Stimulated activated CD8-positive, alpha-beta memory T cell treated with anti-CD3 and anti-CD28 coated beads, Interleukin-4, amount 100 ng/mL, for 4 hours (primary cell): ENCODE measurements at places on chromosomes 16 and 17.

DNA sequence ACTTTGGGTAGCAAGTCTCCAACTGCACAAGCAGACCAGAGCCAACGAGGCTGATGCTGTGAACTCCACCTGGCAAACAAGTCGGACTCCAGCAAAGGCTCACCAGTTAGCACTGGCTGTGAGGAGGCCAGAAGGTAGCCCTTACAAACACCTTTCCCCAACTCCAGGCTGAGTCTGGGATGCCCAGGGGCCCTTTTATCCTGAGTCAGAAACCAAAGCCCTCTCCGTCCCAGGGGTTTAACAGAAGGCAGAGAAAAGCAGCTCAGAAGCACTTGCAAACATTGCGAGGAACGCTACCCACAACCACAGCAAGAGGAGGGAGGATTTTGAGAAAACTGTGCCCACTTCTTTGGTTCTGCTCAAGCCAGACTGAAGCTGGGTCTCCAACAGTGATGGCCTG, 25.0 kb downstream of the CUEDC1 start:
- DNase-seq: no peak

DNA sequence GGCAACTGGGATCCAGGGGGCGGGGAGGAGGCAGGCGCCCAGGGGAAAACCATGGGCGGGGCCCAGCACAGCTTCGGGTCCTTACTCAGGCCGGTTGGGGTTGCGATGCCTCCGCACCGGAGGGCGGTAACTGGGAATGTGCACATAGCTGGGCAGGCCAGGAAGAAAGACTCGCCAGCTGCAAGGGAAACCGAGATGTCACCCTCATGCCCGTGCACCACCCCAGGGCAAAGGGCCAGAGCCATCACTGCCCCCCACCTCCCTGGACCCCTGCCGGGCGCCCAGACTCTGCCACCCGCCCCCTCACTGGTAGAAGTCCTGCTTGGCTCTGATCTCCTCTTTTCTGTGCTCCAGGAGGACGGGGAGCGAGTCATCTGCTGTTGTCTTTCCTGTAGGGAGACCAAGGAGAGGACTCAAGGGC, 6.7 kb downstream of the ALOX12B start:
- DNase-seq: no peak

GRCh38 chr17:3513305-3514035, 37.7 kb downstream of the ASPA start:
- DNase-seq: no peak

GRCh38 chr16:54417384-54417783, 130.8 kb upstream of the IRX3 start:
- DNase-seq: no peak

DNA sequence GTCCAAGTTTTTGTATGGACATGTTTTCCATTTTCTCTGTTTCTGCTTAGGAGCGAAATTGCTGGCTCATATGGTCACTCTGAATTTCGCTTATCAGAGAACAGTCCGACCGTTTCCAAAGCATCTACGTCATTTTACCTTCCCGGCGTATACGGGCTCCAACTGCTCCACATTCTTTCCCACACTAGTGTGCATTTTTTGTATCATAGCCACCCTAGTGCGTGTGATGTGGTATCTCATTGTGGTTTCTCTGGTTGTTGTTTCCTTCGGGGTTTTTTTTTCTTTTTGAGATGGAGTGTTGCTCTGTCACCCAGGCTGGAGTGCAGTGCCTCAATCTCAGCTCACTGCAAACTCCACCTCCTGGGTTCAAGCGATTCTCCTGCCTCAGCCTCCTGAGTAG, 31.0 kb upstream of the BHLHA9 start:
- no peak for DNase-seq

GRCh38 chr16:1028056-1028455, 44.5 kb upstream of the SSTR5 start:
- no peak for DNase-seq

DNA sequence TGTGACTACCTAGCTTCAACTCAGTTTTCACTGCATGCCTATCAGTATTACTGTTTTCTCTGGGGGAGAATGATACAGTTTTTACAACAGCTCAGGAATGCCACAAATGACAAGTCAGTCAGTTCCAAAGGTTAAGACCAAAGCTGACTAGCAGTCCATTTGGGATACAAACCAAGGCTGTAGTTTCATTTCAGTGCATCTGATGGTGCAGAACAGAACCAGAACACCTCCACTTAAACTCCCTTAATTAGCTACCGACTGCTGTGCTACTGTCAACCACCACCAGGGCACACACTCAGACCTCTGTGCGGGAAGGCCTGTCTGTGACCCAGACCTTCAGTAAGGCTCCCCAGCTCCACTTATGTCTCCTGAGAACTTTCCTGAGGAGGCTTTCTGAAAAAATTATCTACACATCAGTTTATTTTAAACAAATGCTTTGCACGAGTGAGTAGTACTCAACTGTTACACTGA, 20.4 kb downstream of the NFE2L1 start:
- DNase-seq: no peak

DNA sequence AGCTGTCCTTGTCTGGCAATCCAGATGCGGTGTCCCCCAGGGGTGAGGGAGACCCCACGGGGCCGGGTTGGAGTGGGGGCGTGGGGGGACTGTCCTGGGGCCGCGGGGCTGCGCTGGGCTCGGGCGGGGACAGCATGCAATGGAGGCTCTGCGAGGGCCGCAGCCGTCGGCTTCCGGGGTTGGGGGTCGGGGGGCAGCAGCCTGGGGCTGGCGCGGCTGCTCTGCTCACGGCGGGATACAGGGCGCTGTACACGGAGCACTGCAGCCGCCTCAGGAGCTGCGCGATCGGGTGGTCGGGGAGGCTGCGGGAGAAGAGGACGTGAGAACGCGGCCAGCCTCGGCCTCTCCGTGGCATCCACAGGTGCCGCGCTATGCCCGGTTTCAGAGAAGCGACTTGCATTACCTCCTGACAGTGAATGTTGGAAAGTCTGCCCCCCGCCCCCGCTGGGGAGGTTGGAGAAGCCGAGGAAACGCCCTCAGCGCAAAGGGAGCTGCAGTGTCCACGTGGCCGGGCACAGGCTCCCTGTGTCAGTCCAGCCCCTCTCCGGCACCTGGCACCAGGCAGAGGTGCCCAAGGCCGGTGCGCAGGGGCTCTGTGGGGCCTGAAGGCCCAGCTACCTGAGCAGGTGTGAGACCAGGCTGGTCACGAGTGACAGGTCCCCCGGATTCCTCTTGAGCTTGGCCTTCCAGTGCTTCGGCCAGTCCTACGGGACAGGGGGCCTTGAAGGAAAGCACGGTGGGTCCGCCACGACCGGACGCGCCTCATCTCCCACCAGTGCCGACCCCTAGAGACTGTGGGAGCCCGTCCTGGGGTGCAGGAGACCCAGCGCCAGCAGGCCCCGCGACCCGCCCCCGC, 9.4 kb upstream of the SPATA2L start:
- no peak for DNase-seq

DNA sequence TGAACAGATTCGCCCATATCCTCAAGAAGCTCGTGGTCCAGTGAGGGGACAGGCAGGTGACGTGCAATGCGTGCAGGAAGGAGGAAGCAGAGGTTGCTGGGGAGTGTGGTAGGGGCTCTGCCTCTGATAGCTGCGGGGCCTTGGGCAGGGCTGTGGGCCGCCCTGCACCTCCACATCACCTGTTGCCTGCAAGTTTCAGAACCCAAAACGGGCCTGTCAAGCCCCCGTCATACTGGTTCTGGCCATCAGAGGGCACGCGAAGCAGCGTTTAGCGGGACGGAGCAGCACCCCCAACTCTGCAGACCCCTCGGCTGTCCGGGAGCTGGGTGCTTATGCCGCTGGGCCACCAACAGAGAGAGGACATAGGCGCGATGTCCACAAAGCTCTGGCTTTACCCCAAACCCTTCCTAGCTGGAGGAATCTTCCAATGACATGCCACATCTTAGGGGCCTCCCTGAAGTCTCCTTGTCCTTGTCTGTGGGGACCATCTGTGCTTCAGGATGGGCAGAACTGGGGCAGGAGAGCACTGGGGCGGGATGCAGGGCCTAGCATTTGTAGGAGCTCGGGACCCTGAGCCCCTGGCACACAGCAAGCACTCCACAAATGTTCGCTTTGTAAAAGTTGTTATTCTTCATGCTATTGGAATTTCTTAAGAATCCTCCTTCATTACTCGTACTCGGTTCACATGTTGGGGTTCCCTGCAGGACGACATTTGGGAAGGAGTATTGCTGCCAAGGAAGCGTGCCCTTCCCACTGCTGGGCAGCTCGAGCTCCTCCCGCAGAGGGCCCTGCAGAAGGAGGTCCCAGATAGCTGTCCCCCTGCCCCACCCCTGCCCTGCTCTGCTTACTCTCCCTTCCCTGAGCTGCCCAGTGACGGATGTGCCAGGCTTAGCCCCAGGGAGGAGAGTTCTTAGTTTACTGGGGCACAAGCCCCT, 64.3 kb downstream of the CNGB1 start:
- no peak for DNase-seq

DNA sequence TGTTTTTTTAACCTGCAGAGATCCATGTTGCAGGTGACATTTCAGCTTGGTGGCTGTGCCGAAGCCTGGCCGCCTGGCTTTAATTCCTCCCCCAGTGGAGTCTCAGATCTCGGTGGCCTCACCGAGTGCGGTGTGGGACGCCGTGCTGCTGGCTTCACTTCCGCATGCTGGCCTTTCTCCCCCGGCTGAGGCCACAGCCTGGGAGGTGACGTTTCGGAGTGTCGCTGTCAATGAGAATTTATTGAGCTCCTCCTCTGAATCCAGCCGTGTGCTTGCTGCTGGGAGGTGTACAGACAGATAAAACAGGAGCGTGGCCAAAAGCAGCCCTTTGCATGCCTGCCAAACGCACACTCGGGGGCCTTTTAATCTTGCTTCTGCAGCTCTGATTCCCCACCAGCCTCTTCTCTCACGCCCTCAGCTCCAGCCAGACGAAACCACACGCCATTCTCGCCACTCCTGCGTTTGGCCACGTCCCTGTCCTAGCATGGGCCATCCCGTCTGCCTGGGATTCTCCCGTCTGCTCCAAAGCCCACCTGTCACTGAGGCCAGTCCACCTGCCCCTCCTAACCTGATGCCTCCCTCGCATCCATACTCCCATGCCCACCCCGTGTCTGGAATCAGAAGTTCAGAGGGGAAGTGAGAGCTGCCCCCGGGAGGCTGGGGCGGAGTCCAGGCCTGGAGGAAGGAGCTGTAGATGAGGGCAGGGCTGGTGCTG, 3.6 kb downstream of the GSE1 start:
- no peak for DNase-seq

GRCh38 chr16:57563487-57563750, 21.0 kb downstream of the ADGRG5 start:
- no peak for DNase-seq

- no peak for DNase-seq
Measured at GRCh38 chr16:66534376-66534799, 15.5 kb downstream of the TK2 start.

- DNase-seq: no peak
Measured at GRCh38 chr16:81277541-81278080, 37.2 kb upstream of the GAN start.

DNA sequence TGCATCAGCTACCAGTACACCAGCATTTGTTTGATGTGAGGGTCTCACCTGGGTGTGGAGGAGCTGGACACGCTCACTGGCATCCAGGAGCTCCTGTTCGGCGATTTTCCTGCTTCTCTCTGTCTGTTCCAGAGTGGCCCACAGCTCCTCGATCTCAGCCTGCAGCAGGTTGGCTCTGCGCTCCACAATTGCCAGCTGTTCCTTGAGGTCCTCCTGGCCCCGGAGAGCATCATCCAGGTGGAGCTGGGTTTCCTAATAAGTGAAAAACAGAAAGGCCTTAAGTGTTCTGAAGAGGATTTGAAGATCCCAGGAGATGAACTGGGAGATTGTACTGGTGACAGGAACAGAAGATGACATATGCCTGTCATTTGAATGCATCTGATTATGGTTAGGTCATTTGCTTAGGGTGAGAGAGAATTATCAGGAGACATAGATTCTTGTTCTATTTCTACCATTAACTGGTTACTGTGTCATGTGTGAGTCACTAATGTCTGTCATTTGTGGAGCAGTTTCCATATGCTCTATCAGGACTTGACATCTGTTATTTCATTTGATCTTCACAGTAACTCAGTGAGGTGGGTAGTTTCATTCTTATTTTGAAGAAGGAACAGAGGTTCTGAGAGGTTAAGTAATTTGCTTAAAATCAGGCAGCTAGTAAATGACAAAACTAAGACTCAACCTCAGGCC, 21.5 kb upstream of the MYH13 start:
- no peak for DNase-seq

DNA sequence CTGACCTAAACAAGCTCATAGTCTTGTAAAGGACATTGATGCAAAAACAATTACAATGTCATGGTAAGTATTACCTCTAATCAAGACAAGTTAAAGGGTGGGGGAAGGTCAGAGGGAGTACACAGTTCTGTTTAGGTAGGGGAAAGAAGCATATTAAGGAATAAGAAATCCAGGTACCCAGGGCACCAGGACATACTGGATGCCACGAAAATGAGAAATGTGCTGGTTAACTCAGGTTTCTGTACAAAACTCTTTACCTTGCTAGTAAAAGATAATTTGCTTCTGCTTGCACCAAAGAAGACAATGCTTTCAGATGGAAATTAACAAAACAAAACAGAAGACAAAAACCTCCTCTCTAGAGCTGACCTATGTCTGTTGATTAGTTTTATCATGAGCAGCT, 70.7 kb upstream of the MED13 start:
- no peak for DNase-seq

DNA sequence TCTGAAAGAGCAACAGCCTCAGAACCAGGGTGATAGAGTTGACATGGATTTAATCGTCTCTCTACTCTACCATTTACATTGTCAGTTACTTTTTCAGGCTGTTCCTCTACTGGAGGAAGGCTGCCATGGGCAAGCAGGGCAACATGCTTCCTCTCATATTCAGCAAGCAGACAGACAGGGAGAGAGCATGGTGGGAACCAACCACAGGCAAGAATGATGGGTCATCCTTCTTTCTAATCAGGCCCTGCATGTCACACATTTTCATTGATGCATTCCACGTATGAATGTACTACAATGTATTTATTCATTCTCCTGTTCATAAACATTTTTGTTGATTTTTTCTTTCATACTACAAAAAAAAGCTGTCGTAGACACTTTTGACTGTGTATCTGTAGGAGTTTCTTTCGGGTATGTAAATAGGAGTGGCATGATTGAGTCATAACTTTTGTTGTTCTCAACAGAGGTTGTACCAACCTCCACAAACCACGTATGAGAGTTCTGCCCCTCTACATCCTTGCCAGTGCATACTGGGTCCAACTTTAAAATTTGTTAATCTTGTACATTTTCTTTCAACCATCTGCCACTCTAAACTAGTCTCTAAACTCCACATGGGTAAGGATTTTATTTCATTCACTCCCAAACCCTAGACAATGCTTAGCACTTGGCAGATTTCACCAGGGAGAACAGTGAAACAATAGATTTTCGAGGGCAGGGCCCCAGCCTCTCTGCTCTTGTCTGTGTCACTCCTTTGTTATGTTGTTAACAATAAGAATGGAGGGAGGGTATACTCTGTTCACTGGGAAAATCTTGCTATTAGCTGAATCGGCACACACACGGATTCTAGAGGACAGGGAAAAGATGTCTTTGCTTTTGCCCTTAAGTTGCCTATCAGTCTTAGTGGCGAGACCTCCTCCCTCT, 58.7 kb downstream of the CMC2 start:
- DNase-seq: no peak
